ENCODE measurements at places on chromosomes 7 and 10. TPM values are rescaled to one million over a fixed set of nuclear protein-coding genes. Genes with fewer than 3 reads are reported as not detected.

DENND2A gene
- total RNA-seq, result 0.40 TPM

NXPH1 gene
- not detected for total RNA-seq

R3HCC1L gene
- 14.2 TPM for total RNA-seq

FOXK1 gene
- total RNA-seq, result 16.8 TPM

YWHAG gene
- total RNA-seq, result 268 TPM

ODAD2 gene
- not detected for total RNA-seq

SLC26A5 gene
- total RNA-seq, result not detected

CPED1 gene
- total RNA-seq, result not detected

CHST15 gene
- 9.0 TPM for total RNA-seq

TRIM50 gene
- not detected for total RNA-seq

CYP2C19 gene
- not detected for total RNA-seq

All from A549 treated with DMSO at 1 μM for 4 hours (cell line).